ENCODE measurements at places on chromosomes 12 and 14.

DNA sequence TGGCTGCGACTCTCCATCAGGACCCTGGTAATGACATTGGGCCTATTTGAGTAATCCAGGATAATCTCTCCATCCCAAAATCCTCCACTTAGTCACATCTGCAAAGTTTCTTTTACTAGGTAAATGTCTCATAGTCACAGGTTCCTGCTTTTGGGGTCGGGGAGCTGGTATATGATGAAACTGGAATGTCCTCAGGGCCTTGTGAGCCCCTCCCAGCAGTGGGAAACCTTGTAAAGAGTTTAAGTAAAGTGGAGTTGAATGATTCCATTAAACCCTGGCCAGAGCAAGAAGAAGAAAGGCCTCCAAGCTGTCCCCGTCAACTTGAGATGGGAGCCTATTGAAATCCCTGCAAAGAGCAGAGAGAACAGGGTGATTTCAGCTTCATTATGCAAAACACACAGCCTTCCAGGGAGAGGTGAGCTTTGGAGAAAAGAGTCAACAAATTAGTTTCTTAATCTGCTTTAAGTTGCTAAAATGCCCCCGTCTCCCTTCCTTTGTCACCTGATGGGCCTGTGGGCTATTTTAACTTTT lies 12.6 kb downstream of the WSCD2 start:
- DNase-seq: no peak

DNA sequence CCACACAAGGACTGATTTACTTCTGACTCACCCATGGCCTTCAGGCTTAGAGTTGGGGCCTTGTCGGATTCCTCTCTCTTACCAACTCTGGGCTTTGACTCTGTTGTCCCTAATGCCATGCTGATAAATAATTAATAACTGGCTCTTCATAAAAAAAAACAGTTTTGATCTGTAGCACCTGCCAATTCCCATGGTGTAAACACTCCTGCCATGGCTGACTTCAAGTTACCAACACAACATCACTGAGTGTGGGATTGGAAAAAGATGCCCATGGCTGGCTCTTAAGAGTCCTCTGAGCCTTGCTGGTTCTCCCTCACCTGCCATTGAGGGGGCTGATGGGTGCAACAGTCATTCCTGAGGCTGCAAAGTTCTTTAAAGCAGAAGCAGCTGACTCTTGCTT lies 104.8 kb downstream of the KIF26A start:
- no peak for DNase-seq

DNA sequence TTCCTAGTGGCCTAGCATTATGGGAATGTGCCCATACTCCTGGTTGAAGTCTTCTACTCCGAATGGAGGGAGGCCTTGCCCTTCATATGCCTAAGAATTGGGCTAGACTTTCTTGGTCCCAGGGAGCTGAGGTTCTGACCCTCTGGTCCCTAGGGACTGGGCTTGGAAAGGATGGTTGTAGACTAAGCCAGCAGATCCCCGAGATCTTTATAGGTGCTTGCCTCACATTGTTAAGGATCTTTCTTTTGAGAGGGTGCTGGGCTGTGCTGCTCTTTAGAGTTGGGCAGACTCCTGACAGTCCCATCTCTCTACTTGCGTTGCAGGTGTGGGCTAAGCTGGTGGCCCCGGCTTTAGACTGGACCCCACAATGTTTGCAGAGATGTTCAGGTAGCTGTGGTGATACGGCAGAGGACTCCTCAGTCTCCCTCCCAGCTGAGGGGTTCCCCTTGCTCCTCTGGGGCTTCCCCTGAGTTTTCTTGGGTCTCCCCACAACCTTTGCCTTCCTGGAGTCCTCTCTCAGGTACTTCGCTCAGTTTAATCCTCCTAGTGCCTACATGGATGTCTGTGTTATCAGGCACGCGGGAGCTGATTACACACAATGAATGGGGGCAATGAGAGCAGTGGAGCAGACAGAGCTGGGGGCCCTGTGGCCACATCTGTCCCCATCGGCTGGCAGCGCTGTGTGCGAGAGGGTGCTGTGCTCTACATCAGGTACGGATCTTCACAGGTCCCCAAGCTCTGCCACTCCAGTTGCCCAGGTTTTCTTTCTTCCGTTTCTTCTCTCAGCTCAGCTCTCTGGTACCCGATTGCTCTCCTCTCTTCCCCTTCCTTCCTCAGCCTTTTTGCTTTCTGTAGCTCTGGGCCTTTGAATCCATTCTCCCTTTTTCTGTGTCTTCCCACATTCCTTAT lies 1.3 kb downstream of the MBD6 start:
- DNase-seq: no peak

DNA sequence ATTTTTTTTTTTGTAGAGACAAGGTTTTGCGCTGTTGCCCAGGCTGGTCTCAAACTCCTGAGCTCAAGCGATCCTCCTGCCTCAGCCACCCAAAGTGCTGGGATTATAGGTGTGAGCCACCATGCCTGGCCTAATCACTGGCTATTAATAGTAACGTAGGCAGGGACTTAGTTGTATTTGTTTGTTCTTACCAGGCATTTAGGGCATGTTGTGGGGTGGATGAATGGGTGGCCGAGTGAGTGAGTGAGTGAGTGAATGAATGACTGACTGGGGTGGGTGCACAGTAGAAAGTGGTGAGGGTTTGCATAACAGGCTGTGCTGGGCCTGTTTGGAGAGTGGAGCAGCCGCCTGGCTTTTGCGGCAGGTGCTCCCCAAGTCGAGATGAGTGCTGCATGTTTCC lies 87.0 kb downstream of the FOXN4 start:
- no peak for DNase-seq

DNA sequence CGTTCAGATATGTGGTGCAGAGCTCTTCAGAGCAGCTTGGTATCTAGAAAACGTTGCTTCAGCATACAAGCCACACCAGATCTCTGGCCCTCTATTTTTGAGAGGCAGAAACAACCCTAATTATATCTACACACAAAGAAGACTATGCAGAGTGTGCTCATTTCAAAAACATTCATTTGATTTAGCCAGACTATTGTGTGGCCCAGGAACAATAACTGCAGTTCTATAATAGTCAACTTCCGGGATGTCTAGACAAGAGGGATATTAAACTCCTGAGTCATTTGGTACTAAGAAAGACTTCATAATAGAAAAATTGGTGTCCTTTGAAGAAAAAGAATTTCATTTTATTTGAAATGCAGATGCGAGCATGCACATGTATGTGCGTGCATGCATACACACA lies 153.8 kb downstream of the PELI2 start:
- no peak for DNase-seq

GRCh38 chr12:67807814-67808213 lies 159.3 kb downstream of the DYRK2 start:
- no peak for DNase-seq

- no peak for DNase-seq
Measured at GRCh38 chr12:50918584-50919316, 33.6 kb upstream of the HIGD1C start.

DNA sequence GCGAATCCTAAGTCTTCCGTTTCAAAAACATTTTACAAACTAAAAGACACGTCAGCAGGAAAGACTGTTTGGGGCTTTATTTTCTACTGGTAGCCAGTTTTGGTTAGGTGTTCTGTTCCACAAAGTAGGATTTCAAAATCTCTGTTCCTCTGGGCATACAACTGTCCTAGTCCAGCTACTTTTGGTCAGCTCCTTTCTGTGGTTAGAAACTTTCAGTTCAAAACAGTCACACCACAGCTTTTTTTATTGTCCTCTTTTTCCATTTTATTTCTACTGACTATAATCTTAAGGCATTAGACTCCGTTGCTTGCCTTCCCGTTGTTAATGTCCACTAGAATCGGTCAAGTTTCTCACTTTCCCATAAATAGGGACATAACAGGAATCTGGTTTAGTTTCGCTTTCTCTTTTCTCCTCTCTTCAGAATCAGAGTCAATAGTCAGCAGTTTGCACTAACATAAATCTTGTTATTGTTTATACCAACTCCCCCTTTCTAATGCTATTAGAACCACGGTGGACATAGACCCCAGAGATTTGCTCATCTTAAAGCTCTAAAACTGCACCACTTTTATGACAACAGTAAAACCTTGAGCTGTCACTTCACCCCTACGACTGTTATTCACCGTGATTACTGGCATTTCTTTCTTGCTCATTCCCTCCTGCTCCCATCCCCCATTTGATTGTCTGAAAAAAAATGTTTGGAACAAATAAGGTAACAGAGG lies 41.5 kb upstream of the NPAS3 start:
- DNase-seq: peak; percentile 76

DNA sequence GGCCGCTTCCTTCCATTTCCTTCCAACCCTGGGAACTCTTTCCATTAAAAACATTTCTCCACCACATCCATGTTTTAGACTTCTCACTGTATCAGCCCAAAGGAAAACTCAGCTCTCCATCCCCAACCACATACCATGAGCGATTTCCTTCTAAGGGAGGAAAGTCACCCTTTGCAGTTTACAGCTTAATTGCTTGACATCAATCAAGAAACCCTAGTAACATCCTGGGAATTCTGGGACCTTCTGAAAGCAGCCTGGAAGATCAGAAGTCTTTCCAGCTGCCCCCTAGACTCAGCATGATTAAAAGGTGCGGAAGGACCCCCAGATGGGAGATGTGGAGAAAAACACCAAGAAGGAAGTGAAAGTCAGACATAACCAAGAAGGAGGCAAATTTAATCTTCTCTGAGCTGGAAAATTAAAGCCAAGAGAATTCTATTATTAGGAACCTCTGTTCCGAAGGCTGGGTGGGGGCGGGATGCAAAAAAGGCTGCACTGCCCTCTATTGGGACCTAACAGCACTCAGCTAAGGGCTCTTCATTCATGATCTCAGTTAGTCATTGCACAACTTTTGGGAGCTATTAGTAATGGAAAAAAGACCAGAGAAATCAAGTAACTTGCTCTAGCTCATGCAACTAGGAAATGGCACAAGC lies 73.3 kb upstream of the PLXNC1 start:
- DNase-seq: peak; percentile 31

DNA sequence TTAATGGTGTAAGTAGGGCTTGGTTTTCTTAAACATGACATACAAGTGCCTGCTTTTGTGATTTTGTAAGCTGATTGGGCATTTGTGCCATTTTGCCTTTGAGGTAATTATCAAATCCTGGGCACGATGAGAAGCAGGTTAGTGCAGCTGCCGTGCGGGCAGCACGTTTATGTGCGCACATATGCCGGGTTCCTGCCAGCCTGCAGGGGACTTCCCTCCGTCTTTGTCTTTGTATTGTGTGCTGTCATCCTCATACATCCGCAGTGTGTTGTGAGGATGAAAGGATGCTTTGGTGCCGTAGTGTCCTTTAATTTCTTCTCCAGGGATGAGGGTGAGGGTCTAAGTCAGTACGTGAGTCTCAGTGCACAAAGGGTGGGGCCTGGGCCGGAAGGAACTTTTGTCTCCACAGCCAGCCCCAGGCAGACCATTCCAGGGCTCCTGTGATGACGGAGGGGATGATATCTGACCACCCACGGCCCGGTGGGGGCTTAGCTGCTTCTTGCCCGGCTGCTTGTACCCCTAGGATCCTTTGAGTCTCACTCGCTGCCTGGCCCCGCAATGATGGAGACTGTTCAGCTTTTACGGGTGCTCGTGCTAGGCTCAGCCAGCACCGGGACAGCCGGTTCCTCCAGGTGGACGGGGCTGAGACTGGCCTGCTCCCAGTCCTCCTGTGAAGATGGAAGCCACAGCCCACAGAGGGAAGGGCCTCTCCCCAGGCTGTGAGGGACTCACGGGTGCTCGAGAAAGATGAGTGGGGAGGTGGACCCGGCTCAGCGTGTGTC lies 54.6 kb downstream of the ADGRD1 start:
- DNase-seq: no peak

DNA sequence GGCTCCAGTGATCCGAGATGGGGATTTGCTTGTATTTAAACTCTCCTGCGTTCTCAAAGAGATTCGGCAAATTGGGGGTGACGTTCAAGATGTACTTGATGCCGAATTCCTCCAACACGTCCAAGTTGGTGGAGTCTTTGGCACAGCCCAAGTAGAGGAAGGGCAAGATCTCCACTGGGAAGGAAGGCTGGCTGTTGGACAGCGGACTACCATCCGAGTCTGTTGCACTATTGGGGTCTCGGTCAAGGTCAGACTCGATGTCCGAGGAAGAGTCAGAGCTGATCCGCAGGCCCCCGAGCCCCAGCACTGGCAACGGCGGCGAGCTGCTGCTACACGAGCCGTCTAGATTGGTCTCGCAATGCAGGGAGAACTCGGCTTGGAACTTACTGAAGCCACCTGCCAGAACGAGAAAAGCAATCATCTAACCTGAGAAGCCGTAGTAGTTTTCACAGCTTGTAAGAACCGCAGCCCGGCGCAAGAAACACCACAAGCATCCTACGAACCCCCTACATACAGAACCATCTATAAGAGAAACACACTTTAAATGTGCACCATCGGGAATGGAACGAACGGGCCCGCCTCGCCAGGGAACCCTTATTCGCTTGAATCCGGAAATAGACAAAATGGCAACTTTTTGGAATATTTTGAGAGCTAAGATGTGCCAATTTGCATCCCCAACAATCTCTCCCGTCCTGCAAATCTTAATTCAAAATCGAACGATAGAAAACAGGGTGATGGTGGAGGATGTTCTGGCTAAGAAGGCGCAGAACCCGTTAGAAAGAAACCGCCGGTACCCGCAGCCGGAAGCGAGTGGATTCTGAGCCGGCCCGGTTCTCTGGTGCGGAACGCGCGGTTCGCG lies 1.4 kb downstream of the DUSP6 start:
- DNase-seq: no peak

DNA sequence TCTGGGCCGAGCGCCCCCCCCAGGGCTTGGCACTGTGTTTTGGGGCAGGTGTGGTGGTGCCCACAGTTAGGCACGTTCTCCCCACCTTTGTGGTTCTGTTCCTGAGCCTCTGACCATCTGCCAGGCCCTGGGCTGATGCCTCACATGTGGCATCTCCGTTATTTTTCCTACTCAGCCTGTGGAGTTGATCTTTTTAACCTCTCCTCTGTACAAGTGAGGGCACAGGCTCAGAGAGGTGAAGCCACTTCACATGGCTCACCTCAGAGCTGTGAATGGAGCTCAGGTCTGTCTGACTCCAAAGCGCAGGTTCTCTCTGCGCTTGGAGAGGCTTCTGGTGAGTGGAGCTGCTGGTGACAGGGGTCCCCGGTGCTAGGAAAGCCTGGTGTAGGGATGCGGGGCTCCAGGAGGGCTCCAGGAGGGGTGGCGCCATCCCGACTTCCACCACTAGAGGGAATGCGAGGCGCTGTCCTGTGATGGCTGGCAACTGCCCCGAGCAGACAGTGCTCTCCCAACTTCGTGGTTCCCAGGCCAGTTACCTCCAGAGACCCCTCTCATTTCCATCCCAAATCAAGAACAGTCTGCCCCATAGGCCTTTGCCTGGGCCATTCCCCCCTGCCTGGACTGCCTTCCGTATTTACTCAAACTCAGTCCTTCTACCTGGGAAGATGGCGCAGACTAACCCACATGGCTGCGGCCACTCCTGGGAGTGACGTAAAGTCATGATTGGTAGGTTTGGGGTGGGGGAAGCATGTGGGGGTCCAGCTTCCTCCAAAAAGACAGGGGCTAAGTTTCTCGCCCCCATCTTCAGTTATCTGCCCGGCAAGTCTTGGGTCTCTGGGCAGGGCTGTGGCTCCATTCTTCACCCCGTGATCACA lies 9.9 kb downstream of the BCL7A start:
- no peak for DNase-seq

Data from globus pallidus (tissue), 1 donor.